ENCODE measurements at places on chromosomes 4 and X.

- DNase-seq: no peak
Measured at GRCh38 chr4:3388471-3389232, 53.1 kb upstream of the HGFAC start.

DNA sequence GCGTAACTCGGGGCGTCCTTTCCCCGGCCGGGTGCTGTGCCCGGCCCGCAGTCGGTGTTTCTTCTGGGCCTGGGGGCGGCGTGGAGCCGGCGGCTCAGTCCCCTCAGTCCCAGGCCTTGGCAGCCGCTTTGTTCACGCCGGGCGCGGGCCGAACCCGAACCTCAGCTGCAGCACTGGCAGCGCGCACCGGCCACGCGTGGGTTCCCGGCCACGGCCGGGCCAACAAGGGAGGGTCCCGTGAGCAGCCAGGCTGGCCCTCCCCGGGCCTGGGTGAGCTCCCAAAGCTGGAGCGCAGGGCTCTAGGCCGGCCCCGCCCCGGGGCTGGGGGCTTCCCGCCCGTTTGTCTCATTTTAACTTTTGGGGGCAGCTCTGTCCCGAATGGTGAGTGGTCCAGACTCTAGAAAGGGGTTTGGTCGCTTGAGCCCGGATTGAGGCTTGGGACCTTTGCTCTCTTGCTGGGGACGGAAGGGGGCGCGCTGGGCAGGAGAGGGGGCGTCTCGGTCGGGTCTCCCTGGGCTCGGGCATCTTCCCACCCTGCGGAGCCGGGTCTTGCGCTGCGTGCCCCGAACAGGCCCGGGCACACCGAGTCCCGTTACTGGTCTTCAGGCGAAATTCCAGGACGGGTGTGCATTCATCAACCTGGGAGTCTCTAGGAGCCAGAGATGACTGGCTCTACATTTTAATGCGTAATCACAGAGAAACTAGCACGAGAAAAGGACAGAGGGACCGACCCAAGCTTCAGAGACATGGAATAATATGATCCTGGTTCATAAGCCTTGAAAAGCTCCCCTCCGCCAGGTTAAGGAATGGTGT, 177.1 kb downstream of the CBR4 start:
- DNase-seq: no peak

DNA sequence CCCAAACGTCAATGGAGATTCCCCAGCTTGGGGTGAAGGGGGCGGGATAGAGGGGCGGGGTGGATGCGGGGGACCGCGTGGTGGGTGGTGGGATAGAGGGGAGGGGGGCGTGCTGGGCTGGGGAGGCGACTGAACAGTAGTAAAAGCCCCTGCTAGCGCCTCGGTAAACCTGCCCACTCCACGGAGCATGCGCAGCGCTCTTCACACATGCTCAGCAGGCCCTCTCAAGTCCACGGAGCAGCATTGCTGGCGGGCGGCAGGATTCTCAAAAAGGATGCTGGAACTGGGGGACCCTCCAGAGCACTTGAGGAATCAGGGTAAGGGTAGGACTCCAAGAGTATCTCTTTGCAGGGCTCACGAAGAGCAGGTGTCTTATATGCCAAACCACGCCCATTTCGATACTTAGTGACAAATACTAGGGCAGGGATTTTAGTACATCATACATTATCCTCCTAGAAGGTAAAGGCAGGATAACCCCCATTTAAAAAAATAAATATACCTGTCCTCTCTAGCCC, 378 bp upstream of the RPS6KA6 start:
- no peak for DNase-seq

DNA sequence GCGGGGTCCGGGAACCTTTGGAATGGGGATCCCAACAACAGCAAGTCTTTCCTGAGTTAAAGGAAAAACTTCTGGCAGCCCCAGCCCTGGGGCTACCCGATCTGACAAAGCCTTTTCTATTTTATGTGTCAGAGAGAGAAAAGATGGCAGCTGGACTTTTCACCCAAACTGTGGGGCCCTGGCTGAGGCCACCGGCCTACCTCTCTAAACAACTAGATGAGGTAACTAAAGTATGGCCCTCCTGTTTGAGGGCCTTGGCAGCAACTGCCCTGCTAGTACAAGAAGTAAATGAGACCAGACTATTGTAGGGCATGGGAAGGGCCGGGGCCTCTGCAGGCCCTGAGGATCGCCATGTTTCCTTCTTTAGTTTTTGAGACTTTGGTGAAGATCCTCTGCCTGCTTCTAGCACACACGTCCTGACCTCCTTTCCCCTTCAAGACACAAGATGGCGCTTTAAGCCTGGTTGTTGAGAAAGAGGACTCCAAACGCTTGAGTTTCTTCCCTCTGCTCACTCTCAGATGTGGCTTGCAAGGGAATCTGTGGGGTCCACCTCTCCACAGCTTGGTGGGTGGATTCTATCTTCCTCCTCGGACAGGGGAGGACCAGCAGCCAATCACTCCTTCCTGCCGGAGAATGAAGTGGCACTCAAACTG, 18.5 kb upstream of the DRD5 start:
- peak; percentile 41 for DNase-seq

- no peak for DNase-seq
Measured at GRCh38 chrX:7318661-7319060, 170.7 kb upstream of the PUDP start.

- DNase-seq: no peak
Measured at GRCh38 chrX:7485061-7485460, 337.1 kb upstream of the PUDP start.

GRCh38 chr4:155632310-155632840, 34.3 kb upstream of the GUCY1A1 start:
- no peak for DNase-seq

DNA sequence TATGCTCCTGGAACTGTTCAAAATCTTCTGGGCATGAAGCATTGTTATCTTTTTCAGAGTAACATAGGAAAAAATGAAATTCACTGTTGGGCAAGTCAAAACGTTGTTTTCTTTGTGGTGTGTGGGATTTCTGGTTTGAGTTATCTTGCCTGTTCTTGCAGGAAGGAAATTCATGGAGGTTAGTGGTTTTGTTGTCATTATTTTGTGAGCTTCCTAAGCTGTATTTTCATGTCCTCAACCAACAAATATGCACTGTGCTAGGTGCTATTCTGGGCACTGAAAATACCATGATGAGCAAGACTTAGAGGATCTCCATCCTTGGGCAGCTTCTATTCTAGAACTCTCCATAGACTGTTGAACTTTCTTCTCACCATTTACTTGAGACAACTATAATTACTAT, 16.9 kb downstream of the SPINK2 start:
- no peak for DNase-seq

DNA sequence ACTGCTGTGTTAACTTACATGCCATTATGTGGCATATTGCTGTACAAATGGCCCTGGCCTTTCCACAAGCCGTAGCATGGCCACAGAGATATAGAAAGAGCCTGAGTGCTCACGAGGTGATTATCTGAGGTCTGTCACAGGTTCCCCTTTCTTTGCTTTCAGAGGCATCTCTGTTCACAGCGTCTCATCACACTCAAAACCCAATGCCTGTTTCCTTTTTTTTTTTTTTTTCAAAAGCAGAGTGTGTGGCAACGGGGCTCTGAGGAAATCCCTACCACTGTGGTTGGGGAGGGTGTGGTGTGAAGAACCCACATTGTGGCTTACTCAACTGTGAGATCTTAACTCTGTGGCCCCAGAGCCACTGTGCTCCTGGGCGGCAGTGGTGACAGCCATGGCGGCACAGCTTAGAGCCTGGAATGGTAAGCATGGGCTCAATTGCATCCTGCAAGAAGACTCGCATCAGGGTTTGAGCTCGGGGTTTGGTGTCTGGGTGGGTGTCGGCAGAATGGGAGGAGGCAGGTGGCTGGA, 30.8 kb downstream of the RTL5 start:
- DNase-seq: no peak

GRCh38 chr4:7901311-7901885, 38.3 kb downstream of the AFAP1 start:
- peak; percentile 18 for DNase-seq

DNA sequence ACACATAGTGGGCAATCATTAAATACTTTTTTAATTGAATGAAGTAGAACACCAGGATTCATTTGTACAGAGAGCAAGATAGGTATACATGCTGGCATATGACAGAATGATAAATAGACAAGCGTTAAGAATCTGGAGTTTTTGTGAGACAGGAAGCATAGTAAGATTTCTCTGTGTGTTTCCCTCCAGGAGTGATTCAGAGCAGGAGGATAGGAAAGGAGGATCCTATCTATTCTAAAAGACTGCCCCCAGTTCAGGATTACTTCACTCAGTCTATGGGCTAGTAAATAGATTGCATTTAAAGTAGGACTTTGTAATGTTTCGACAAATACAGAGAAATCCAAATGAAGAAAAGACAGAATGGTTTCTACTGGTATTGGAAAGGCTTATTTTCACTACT, 423.7 kb downstream of the PDGFC start:
- DNase-seq: no peak

DNA sequence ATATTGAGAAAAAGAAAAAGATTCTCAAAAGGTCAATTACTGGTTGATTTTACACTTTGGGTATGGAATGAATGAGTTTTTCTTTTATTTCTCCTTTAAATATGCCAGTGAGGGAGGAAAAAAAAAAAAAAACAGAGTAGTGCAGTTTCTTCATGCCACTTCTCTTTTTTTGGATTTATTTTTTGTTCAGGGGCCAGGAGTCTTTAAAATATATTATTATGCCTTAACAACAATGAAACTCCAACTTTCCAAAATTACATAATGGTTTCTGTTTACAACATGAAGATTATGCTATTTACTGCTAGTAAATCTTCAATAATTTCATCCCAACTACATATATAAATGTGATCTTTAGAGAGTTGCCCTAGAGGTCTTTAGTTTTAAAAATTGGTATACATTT, 31.9 kb downstream of the DTHD1 start:
- no peak for DNase-seq

DNA sequence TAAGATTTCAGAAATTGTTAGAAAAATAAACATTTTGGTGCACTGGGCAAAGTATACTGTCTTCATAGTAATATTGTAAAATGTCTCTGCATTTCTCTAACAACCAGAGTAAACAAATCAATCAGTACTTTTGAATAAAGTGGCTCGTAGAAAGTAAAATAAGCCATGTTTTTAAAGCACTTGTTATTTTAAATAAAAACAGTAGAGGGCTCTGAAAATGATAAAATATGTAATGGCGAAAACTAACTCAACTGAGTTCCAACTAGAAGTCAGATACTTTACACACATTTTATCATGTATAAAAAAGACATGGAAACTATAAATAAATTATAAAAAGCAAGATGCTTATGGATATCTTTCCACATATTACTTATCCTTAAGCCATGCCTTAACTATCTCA, 1134.4 kb downstream of the PDHA2 start:
- no peak for DNase-seq

DNA sequence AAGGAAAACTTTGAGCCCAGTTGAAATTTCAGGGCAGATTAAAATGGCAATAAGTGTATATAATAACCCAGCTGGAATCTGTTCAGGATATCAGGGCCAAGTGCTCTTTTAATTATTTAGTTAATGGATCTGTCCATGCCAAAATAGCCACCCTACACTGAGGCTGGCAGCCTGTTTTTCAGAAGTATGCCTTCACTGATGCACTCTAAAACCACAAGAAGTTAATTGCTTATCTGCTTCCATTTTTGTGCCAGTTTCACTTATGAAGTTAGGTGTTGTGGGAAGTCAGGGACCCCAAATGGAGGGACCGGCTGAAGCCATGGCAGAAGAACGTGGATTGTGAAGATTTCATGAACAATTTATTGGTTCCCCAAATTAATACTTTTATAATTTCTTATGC, 960.3 kb downstream of the C4orf33 start:
- no peak for DNase-seq

- no peak for DNase-seq
Measured at GRCh38 chr4:27514711-27515110, 654.1 kb downstream of the STIM2 start.

- no peak for DNase-seq
Measured at GRCh38 chrX:100368167-100368566, 41.9 kb downstream of the PCDH19 start.

- DNase-seq: no peak
Measured at GRCh38 chr4:88843067-88843685, 145.5 kb upstream of the NAP1L5 start.

GRCh38 chr4:44961001-44961755, 234.8 kb upstream of the GNPDA2 start:
- no peak for DNase-seq

DNA sequence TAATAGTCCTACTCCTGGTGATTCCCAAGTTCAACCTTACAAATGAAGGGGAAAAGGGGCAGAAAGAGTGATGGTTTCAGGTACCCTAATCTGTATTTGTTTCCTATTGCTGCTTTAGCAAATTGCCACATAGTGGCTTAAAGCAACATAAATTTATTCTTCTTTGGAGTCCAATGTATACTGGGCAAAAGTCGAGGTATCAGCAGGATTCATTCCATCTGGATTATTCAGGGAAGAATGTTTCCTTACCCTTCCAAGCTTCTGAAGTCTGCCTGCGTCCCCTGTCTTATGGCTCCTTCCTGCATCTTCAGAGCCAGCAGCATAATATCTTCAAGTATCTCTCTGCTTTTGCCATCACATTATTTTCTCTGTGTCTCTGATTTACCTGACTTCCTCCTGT, 10.3 kb upstream of the BST1 start:
- no peak for DNase-seq

DNA sequence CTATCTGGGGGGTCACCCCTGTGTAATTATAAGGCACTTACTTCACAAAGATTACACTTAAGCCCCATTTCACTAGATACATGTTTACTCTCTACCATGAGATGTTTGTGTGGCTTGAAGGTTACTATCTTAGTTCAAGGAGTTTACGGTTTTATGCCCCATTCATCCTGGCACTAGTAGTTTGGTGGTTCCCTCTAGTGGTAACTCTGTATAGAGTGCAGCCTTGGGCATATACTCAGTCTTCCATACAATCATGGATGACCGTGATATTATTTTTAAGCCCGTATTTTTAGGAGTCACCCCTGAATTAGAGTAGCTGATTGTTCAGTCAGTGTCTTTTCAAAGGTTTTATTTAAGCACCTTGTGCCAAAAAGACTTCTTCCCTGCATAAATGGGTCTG, 109.9 kb upstream of the FAM47C start:
- DNase-seq: no peak

- no peak for DNase-seq
Measured at GRCh38 chr4:89660444-89661172, 176.4 kb downstream of the SNCA start.

- no peak for DNase-seq
Measured at GRCh38 chr4:31984872-31985271, 1264.7 kb downstream of the PCDH7 start.

GRCh38 chrX:18886005-18886343, 97.9 kb downstream of the PHKA2 start:
- no peak for DNase-seq

- no peak for DNase-seq
Measured at GRCh38 chr4:39616651-39617050, 22.0 kb downstream of the SMIM14 start.

DNA sequence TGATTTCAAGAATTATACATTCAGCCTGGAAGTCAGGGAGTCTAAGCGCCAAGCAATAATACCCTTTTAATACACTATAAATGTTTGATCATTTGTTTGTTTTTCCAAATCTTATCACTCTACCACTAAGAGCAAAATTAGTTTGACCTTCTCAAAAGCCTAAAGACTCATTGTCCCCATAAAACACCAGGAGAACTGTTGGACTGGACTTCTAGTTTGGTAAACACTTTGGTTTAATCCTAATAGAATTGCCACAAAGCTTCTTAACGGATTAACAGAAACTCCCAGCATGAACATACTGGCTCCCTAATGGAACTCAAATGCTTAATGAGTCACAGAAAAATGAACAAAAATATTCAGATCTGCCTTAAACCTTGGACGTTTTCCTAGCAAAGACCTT, 34.9 kb downstream of the SYTL5 start:
- no peak for DNase-seq

All from NCI-H187 treated with DMSO at 0.1 percent for 48 hours (cell line).